ENCODE measurements at places on chromosomes 3 and 15.

GRCh38 chr3:55439657-55440056, 47.4 kb downstream of the WNT5A start:
- DNase-seq = no peak

GRCh38 chr3:10420745-10421475, 84.5 kb downstream of the ATP2B2 start:
- no peak for DNase-seq

GRCh38 chr3:138818185-138818860, 16.4 kb downstream of the PIK3CB start:
- no peak for DNase-seq

DNA sequence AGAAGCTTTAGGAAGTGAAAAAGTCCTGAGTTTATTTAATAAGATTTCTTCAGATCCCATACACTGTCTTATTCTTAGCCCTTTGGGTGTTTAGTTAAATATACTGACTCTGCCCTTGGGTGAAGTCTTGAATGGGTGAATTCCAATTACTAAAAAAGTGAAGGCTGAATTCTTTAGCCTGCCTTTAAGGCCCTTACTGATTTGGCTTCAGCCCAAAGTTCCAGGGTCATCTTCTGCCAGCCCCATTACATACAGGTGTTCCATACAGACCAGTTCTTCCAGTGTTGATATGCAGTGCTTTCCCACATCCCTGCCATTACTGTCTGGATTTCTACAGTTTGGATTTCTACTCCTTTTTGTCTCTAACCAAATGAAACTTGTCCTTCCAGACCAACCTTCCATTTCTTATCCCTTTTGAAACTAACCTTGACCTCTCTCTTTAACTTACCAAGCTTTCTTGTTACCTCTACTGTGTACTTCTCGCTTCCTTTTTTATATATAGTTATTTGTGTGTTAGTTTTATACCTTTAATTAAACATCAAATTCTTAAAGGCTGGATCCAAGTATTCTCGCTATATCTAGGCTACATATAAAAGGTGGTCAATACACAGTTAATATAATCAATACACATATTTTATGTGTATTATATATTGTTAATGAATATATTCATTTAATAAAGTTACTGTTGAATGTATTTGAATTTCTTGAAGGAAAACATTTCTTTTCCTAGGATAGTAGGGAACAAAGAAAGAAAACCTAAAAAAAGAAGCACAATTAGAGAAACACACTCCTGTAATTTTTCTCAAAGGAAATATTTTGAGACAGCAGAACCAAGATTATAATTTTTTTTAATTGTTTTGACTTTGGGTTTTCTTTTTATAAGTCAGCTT, 15.0 kb downstream of the MBNL1 start:
- DNase-seq = no peak

GRCh38 chr3:51637941-51638471, 33.0 kb upstream of the TEX264 start:
- peak; percentile 63 for DNase-seq

DNA sequence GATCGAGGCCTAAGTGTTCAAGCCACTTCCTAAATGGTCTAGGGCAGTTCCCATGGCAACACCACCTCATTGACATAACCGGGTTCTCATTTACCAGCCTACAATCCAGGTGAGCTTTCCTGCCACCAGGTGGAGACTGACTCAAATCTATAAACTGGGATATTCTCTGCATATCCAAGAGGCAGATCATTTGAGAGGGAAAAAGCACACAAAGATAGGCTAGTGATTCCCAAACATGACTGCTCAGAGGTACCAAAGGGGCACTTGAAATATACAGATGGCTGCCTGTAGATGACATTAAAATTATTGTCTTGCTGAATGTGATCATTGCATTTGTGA, 141.3 kb upstream of the PROK2 start:
- peak; percentile 52 for DNase-seq

- no peak for DNase-seq
Observed at GRCh38 chr15:92421976-92422375, 28.3 kb downstream of the ST8SIA2 start.

- no peak for DNase-seq
Observed at GRCh38 chr15:41256577-41257038, 25.5 kb downstream of the CHP1 start.

DNA sequence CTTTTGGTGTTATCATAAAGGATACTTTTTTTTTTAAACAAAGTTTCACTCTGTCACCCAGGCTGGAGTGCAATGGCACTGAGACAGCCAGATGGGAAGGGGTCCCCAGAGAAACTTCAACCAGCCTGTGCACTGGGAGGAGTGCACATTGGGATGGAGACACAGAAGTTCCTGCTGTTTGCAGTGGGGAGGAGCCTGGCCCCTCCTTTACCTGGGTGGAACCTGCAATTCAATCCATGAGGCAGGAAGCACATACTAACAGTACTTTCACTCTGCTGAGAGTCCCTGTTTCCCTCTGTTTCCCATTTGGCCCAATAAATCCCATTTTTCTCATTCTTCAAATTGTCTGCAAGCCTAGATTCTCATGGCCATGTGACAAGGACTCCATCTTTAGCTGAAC, 42.3 kb upstream of the LHFPL4 start:
- no peak for DNase-seq

DNA sequence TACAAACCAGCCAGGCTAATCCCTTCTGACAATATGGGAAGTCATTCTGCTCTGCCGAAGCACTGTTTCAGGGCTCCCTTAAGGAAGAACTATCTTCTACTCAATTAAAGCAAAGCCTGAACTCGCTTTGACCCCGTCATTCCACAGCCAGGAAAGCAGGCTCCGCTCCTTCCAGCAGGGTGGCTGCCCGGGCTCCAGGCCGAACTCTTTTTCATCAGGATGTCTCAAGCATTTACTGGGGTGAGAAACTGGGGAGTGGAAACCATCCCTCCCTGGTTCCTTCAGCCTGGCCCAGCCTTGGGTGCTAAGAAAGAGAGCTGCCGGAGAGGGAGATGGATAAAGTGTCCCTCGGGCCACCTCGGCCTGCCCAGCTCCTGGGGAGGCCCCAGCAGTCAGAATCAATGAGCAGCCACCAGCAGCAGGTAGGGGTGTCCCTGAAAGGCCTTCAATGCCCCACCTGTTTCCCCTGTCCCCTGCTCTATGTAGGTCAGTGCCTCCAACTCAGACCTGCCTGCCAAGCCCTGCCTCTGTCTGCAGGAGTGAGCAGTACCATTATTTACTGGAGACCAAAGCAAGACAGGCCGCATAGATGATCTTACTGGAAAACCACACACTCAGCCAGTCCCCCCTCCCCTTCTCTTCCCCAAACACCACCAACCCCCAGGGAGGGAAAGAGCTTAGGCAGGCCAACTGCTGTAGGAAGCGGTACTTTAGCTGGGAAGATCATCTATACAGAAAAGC, 225.6 kb upstream of the TLE3 start:
- DNase-seq = no peak

GRCh38 chr3:3586336-3586735, 212.9 kb upstream of the LRRN1 start:
- no peak for DNase-seq

DNA sequence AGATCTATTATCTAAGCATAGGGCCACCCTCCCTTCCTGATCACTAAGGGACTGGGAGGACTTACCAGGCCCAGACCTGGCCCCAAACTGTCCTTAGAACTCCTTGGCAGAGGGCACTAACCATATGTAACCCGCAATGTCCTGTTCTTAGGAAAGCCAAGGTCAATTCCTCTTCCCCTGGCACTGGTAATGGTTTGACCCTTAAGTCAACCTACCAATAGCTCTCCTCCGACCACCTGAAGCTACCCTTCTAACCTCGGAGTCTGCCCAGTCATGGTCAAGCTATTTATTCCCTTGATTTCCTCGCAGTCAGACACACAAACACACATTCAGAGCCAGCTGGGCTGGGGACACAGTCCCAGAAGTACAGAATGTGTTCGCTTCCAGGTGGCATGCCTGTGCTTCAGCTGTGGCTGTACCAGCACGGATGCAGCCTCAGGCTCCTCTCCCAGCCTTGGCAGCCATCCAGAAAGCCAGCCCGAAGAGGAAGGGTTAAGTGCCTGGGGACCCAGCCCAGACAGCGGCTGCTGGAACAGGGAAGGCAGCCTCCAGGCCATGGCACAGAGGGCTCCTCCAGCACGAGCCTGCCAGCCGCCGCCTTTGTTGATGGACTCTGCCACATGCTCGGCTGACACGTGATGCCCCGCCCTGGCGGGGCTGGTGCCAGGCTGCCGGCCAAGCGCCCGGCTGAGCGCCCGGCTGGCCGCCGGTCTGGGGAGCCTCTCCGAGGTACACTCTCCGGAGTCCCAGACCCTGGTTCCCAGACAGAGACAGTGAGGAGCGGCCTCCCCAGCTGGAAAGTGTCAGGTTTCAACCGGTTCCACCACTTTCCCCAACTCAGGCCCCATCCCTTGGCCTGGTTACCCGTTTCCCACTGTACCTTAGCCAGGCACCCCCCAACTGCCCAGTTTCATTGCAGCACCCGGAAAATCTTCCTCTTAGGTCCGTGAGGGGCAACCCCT, 5.5 kb downstream of the BMF start:
- peak; percentile 95 for DNase-seq

- no peak for DNase-seq
Observed at GRCh38 chr3:35295906-35296305, 343.4 kb upstream of the ARPP21 start.

DNA sequence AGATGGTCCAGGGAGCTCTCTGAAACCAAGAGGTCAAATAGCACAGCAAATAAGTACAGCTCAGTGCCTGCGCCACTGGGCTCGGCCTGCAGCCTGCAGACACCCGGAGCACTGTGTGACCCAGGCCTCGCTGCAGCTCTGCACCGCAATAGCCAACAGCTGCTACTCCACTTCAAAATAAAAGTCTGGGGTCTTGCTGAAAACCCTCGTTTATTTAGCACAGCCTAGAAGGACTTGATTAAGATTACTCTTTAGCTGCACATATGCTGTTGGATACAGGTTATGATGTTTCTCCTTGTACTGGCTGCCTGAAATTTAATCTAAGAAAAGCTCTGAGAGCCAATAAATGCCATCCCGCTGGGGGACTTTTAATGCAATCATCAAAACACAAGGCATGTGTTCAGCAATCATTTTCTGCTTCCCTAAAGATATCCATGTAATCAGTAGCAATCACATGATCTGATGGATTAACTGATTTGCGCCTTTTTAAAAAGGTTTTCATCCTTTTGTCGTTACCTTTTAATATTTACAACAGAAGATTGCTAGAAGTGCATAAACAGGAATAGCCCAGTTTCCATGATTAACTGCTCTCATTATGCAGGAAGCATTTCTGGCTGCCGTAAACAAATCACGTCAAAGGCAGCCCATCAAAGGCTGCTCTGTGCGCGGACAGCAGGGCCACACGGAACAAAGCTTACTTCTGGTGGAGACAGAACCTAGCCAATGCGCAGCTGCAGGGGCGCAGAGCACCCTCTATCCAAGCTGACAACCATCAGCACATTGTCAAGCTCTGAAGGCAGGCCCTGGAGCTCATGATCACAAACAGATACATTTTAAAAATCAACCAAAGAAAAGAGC, 58.8 kb downstream of the CLASP2 start:
- DNase-seq = peak; percentile 82

DNA sequence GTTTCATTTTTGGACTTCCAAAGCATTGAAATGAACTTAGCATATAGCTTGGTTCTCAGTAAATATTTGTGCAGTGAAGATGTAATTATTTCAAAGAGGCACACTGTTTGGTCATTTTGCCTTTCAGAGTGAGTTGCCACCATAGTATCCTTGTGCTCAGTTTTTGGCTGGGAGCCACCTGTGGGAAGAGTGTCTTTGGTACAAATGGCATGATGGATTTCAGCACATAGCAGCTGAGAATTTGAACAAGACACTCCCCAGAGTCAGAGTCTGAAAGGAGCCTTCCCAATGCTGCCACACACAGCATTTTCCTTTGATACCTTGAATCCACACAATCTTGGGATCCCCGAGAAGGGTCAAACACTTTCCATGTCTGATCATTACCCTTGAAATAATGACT, 897.2 kb upstream of the ARPP21 start:
- DNase-seq = no peak

DNA sequence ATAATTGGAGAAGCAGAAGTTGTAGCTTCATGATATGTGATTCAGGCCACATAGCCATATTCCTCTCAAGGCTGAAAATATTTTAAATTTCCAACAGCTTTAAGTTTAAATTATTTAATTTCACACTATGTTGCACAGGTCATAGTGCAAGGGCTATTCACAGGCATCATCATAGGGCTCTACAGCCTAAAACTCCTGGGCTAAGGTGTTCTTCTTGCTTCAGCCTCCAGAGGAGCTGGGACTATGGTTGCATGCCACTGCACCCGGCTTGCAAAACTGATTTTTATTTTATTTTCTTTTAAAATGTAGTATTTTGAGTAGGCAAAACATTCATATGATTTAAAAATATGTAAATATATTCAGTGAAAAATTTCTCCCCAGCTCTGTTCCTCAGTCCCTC, 6.0 kb upstream of the CEP97 start:
- DNase-seq = no peak

- no peak for DNase-seq
Observed at GRCh38 chr3:143263852-143264513, 144.4 kb downstream of the CHST2 start.

DNA sequence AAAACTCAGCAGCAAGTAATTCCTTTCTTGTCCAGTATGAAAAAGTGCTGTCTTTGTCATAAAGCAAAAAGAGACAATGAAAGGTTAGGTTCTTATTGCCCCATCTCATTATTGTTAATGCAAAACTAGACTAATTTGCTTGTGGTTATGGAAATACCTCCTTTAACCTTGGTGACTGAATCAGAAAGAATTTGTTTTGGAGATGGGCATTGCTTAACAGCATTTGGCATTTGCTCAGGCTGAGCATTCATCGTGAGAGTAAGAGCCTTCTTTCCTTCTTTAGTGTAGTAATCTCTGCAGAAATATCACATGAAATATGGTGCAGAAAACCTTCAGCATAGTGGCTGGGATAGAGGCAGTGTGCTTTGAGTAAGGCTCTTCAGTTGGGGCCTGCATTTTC, 103.1 kb downstream of the CNTN6 start:
- DNase-seq = no peak

DNA sequence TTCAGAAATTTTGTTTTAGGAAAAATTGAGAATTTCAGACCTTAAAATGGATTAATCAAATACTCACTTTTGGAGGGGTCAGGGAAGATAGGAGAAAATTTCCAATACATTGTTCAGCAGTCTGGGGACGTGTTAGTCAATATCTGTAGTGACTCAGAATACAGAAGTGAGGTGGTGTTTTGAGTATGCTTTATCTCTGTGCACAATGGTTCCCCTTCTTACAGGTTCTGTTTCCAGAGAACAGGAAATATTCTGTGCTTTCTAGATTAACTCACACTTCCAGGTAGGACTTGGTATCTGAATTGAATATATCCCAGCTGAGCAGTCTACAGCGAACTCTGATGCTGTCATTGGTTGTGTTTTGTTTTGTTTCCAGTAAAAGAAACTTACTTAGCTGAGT, 30.7 kb upstream of the CCDC54 start:
- no peak for DNase-seq
